ENCODE measurements at places on chromosomes 6 and 20. TPM values are rescaled to one million over a fixed set of nuclear protein-coding genes. Genes with fewer than 3 reads are reported as not detected.

- no peak for DNase-seq
Measured at GRCh38 chr20:10618611-10619245, 55.1 kb downstream of the JAG1 start.

DNA sequence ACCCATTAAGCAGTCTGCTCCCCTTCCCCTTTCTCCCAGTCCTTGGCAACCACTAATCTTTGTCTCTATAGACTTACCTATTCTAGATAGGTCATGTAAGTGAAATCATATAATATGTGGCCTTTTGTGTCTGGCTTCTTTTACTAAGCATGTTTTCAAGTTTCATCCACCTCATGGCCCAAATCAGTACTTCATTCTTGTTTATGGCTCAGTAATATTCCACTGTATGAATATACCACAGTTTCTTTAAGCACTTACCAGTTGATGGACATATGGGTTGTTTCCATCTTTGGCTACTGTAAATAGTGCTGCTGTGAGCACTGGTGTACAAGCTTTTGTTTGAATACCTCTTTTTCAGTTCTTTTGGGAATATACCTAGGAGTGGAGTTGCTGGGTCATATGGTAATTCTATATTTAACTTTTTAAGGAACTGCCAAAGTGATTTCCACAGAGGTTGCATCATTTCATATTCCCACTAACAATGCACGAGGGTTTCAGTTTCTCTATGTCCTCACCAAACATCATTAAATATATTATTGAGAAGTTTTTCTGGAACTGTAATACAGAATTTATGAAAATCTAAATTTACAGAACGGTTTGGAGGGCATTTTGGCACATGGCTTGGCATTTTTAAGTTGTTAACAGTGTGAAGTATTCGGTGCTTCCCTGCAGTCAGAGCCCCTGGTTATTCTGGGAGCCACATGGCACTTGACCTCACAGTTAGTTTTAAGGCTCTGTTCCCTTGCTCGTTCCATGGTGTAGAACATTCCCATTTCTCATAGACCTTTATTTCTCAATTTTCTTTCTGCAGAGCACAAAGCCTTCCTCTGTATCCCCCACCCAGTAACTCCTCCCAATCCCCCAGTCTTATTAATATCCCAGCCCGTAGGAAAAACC, 27.0 kb upstream of the DTNBP1 start:
- no peak for DNase-seq

- no peak for DNase-seq
Measured at GRCh38 chr20:37920679-37921322, 17.9 kb downstream of the VSTM2L start.

DNA sequence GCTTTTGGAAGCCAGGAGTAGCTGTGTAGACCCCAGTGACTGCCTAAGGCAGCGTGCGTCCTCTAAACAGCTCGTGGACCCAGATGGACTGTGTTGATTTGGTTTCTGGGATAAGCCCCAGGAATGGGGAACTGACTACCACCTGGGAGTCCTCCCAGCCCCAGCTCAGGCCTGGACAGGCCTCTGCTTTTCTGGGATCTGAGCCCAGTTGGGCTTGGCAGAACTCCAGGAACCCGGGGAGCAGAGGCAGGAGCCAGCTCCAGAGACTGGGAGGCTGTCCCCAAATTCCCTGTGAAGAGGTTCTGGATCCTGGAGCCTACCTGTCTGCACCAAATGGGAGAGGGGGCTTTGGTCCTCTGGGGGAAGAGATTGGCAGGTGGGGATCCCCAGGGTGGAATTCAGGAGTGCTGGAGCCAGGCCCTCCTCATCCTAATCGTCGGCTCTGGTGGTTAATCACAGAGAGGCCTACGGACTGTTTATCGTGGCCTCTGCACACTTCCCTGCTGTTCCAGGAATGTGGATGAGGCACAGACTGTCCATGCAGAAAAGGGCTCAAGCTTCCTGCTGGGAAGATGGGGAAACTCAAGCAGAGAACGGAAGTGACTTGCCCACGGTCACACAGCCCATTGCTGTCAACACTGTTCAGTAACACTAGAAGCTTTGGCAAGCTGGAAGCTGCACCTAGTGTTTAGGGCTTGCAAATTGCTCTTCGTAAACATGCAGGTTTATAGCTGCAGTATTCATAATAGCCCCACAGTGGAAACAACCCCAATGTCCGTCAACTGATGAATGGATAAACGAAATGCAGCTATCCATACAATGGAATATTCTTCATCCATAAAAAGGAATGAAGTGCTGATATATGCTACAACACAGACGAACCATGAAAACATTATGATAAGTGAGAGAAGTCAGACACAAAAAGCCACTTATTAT, 100.6 kb downstream of the KCNB1 start:
- peak; percentile 75 for DNase-seq

DNA sequence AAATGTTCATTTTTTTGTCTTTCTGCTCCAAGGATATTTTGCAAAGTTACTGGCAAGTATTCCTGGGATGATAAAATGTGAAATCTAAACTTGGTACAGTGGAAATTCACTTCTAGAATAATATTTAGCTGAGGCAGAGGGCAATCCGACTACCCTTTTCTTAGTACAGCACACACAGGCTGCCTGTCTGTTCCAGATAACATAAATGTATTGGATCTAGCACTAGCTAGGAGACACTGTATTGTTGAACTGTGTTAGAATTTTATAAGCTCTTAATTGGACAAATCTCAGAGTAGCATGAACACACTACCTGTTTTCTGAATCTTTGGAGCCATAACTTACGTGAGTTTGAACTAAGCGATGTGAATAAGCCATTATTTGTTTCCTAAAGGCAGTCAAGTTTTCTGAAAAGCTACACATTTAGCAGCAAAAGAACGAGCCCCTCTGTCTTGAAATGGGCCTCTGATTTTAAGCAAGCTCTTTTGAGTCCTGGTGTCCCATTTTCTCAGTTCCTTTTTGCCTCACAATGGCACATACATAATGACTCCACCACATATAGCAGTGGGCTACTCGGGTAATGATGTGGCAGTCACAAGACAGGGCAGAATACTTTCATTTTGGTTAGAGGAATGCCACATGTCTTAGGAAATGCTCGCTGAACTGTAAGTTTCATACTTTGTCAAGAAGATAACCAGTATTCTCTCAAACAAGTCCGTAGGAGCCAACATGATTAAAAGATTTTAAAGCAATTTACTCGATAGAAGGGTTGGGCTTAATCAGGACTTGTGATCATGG, 116.5 kb upstream of the ESR1 start:
- DNase-seq, result no peak

DNA sequence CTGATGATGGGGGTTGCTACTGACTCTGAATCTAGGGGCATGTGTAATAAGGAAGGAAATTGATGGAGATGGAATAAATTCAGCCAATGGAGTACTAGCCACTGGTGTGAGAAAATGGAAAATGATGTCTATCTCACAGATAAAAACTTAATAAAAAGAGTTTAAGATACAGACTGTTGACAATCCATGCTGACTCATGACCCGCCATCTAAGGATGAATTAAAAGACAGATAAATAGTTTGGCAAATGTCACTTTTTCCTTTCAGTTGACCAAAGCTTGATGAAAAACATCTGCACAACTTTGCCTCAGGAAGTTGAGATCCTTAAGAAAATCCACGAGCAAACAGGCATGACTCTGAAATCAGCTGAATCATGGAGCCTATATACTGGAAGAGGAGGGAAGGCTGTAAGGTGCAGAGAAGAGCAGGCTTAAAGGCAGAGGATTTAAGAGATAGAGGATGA, 82.6 kb upstream of the BMP5 start:
- DNase-seq, result no peak

DNA sequence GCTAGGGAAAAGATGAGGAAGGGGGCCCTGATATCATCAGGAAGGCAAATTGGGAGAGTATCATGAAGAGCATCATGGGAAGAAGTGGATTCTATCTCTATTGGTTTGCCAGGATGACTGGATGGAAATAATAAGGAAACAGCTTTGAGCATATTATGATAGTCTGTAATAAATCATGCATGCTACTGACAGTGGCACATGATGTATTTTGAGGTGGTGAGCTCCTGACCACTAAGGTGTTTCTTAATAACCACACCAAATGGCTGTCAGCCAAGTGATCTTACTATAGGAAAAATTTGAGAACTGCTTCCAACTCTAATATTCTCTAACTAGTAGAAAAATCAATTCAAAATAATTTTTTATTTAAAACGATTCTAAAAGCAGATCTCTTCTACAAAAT, 548.4 kb upstream of the JAG1 start:
- DNase-seq, result no peak

DNA sequence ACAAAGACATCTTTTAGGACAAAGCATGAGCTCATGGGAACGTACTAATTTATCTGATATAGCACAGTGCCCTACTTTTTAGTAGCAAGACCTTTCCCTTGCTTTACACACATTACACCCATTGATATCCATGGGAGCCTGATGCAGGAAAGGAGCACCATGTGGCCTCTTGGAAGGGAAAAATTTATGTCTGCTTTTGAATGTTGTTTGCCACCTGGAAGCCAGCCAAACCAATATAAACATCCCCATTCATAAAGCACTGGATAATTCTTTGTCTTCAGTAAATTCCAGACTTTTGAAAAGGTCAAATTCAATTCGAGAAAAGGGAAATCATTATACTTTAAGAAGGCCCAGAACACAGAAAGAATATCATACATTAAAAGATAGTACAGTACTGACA, 152.3 kb upstream of the BEND6 start:
- no peak for DNase-seq

DNA sequence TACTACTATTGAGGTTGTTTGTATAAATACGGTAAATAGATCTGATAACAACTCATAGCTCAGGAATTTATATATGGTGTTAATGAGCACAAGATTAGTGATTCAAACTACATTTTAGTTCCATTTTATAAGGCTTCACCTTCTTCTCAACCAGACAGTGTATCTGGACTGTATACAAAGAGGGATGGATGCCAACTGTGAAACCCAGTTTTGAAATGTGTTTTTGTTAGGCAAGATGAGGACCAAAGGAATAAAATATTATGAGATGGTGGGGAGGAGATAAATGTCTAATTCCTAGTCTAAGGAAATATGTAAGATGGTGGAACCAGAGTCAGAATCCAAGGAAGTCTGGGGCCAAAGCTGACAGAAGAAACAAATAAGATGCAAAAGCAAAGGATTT, 329.0 kb downstream of the GRIK2 start:
- DNase-seq, result no peak

- peak; percentile 74 for DNase-seq
Measured at GRCh38 chr6:80133020-80133419, 26.5 kb downstream of the BCKDHB start.

DNA sequence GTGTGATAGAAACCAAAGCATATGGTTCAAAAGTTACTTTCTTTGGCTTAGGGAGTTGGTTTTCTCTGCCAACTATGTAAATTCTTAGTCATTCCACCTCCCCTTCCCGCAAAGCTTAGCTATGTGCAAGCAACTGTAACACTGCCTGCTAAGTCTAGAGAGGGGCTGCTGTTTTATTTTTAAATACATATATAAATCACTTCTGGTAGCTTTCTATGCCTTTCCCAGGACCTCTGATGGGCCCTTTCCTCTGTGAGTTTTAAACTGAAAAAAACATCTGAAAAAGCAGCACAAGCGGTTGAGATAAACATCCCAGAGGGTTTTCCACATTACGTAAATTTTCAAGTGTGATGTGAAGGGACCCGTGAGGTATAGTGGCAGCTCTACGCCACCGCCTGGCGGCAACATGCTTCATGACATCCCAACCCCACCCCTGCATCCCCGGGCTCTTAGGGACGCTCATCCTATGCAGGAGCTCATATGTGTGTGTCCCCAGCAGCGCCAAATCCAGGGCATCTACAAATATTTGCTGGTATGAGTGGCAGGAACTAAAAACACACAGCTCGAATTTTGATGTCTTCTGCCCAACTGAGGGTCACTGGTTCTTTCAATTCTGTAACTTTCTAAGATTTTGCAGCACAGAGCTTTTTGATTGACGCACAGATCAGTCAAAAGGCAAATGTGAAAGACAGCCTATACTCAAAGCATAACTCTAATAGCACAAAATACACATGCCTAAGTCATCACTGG, 12.7 kb downstream of the SAYSD1 start:
- no peak for DNase-seq

DNA sequence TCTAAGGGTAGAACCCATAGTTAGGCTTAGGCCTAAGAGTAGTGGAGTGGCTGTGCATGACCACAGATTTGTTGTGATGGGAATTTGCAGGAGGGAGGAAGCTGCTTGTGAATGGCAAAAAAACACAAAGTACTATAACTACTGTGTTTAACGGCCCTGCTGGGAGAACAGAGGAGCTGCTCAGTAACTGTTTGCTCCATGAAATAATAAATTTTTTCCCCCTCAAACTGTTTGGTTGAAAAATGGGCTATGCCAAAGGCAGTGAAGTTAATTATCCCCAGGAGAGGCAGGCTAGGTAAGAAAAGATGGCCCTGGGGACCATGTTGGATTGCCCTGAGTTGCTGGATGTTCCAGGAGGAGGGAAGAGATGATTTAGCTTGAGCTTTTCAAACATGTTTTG, 256.5 kb upstream of the PRND start:
- DNase-seq, result no peak

DNA sequence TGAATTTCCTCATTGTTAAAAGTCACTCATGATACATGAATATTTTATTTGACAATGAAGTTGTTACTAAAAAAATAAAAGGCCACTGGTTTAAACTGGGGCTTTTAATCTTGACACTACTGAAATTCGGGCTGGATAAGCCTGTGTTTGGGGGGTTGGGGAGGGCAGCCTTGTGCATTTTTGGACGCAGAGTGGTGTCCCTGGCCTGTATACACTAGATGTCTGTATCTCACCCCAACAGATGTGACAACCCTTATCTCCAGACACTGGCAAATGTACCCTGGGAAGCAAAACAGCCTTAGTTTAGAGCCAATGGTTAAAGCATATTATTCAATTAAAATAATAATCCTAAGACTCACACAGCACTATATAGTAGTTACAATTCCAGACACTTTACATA, 24.8 kb downstream of the MAN1A1 start:
- no peak for DNase-seq

- DNase-seq, result no peak
Measured at GRCh38 chr6:17905611-17906592, 81.5 kb downstream of the KIF13A start.

DNA sequence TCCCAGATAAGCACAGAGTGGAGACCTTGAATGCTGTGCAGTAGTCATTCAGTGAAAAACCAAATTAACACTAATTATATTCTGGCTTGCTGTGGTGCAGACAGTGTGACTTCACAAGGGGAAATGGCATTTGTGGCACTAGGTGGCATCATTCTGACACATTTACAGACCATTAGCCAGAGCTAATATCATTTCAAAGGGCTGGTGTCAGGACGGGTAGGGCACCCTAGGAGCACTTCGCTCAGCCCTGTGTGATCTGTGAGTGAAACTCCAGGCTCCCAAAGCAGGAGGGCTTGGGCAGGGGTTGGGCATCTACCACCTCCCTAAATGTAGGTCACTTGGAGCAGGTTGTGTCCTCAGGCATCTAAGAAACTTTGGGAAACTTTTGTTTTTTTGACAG, 555.8 kb downstream of the PKHD1 start:
- no peak for DNase-seq

- no peak for DNase-seq
Measured at GRCh38 chr6:71011871-71012371, 55.1 kb upstream of the B3GAT2 start.

Gene DTNBP1
- 25.0 TPM for total RNA-seq

Gene SGK1
- 151 TPM for total RNA-seq

Gene OR2B6
- total RNA-seq, result not detected

Gene TFAP2C
- total RNA-seq, result 0.39 TPM

Gene OSTM1
- total RNA-seq, result 80.2 TPM

Gene SF3B5
- 146 TPM for total RNA-seq

Gene GDAP1L1
- 1.2 TPM for total RNA-seq

Gene METTL24
- total RNA-seq, result 1.5 TPM

Gene TSHZ2
- 3.3 TPM for total RNA-seq

Gene IFT52
- total RNA-seq, result 5.7 TPM
